RWPE2 (cell line): ENCODE measurements at places on chromosomes 2 and 18.

GRCh38 chr2:241859436-241860183 lies 916 bp upstream of the PDCD1 start:
- DNase-seq: no peak

DNA sequence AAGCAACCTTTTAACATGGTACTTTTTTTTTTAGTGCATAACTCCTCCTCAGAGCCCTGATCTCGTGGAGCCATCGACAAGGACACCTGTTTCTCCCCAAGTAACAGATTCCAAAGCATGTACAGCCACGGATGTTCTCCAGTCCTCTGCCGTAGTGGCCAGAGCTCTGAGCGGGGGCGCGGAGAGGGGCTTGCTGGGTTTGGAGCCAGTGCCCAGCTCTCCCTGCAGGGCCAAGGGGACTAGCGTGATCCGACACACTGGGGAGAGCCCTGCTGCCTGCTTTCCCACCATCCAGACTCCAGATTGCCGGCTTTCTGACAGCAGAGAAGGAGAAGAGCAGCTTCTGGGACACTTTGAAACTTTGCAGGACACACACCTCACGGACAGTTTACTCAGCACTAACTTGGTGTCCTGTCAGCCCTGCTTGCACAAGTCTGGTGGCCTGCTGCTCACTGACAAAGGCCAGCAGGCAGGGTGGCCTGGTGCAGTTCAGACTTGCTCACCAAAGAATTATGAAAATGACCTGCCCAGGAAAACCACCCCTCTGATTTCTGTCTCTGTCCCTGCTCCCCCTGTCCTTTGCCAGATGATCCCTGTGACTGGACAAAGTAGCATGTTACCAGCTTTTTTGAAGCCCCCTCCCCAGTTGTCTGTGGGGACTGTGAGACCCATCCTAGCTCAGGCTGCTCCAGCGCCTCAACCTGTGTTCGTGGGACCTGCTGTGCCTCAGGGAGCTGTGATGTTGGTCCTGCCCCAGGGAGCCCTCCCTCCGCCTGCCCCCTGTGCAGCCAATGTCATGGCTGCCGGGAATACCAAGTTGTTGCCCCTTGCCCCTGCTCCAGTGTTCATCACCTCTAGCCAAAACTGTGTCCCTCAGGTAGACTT lies 4.5 kb downstream of the KLF11 start:
- DNase-seq: no peak

- no peak for DNase-seq
These were observed 40.7 kb upstream of the EPHA4 start for GRCh38 chr2:221612800-221613199.

GRCh38 chr2:96245609-96246390 lies 20.0 kb downstream of the TMEM127 start:
- DNase-seq: no peak

GRCh38 chr2:140348826-140349225 lies 1568.6 kb upstream of the NXPH2 start:
- no peak for DNase-seq

- DNase-seq: no peak
These were observed 2.2 kb downstream of the CD226 start for GRCh38 chr18:69945220-69946114.

DNA sequence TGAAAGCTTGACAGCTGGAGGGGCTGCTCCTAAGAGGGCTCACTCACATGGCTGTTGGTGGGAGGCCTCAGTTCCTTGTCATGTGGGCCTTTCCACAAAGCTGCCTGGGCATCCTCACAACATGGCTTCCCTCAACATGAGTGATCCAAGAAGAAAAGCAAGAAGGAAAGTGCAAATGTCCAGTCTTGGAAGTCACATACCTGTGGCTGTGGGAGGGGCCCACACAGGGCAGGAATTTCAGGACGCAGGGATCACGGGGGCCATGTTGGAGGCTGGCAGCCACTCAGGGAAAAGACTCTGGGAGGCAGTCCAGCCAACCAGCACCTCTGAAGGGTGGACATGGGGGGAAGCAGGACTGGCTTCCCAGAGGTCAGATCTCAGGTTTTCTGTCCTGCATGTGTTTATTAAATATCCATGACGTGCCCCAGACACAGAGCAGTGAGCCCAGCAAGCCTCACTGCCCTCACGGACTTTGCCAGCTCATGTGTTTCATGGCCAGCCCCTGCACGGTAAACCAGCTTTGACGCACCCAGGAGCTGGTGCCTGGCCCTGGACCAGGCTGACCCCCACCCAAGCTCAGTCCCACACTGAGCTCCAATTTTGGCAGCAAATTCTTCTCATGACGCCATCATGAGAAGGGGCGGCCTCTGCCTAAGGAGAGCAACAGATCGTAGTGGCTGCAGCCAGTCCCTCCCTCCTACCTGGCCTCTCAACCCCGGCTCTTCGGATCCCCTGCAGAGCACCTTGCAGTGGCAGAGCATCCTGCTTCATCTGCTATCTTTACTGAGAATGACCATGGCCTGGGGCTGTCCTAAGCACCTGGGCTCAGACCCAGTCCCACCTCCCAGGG lies 34.7 kb upstream of the GPR17 start:
- peak; percentile 29 for DNase-seq

- no peak for DNase-seq
These were observed 213.6 kb upstream of the SP5 start for GRCh38 chr2:170501421-170502043.
